Uterine smooth muscle cell (primary cell): ENCODE measurements at places on chromosomes 5 and 9. TPM values are rescaled to one million over a fixed set of nuclear protein-coding genes. Genes with fewer than 3 reads are reported as not detected.

The CMBL gene
- 8.7 and 14.0 TPM in 2 replicates for total RNA-seq

The IER5L gene
- total RNA-seq = 41.9 and 74.2 TPM in 2 replicates

The CRHBP gene
- total RNA-seq = 0.25 TPM in 1 of 2 replicates, not detected in the other

The OTP gene
- under 0.01 TPM in 1 of 2 replicates, not detected in the other for total RNA-seq

The TTC16 gene
- total RNA-seq = 0.11 TPM in 1 of 2 replicates, not detected in the other

The C9 gene
- 0.55 and 1.1 TPM in 2 replicates for total RNA-seq

The SYK gene
- not detected in 2 replicates for total RNA-seq

The STK10 gene
- 18.1 and 18.5 TPM in 2 replicates for total RNA-seq

The HSPB3 gene
- 0.25 and 1.8 TPM in 2 replicates for total RNA-seq

The KLHL9 gene
- 48.1 and 48.9 TPM in 2 replicates for total RNA-seq

The SLC22A5 gene
- 5.7 and 6.5 TPM in 2 replicates for total RNA-seq

The BRD8 gene
- total RNA-seq = 35.9 and 60.5 TPM in 2 replicates

The SHROOM1 gene
- total RNA-seq = 3.9 and 6.3 TPM in 2 replicates

The CTXN3 gene
- total RNA-seq = not detected in 2 replicates

The PTGS1 gene
- total RNA-seq = 11.4 and 31.2 TPM in 2 replicates
